ENCODE measurements at places on chromosomes 12 and 14. TPM values are rescaled to one million over a fixed set of nuclear protein-coding genes. Genes with fewer than 3 reads are reported as not detected.

Gene KRT6C
- not detected for total RNA-seq

- H3K36me3 ChIP-seq: no peaks in the 10 kb centered on the region
- H3K4me1 ChIP-seq: no peaks in the 10 kb centered on the region
- H3K4me3 ChIP-seq: no peak overlapping the region
- DNase-seq: peak; percentile 33
- peaks cover 5% of the 10 kb centered on the region for H3K27me3 ChIP-seq
- no peak overlapping the region for H3K27ac ChIP-seq
These were observed 18.8 kb upstream of the BEGAIN start for GRCh38 chr14:100605706-100606686.

Gene GLI1
- 5.8 TPM for total RNA-seq

Gene SLC24A4
- total RNA-seq: not detected

- DNase-seq: no peak
- H3K4me3 ChIP-seq: no peak overlapping the region
- H3K36me3 ChIP-seq: no peaks in the 10 kb centered on the region
- no peaks in the 10 kb centered on the region for H3K27me3 ChIP-seq
- H3K27ac ChIP-seq: no peak overlapping the region
- H3K4me1 ChIP-seq: no peaks in the 10 kb centered on the region
These were observed 22.9 kb upstream of the NR1H4 start for GRCh38 chr12:100450735-100451134.

Gene PLA2G1B
- total RNA-seq: not detected

Gene FOXG1
- total RNA-seq: 0.18 TPM

DNA sequence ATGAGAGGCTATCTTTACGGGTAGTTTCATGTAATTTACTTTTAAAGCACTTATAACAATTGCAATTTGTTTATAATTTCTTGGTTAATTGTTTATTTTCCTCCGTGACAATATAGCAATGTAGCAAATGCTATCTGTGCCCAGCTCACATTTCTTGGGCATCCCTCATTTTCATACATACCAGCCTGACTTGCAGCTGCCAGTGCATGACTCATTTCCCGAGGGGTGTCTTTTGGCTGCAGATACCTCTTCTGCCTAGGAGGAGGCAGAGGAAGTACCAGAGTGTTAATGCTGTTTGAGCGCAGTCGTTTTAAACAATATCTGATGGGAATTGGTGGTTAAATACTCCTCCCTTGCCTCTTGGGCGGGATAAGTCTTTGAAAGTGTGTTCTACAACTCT, 104.2 kb upstream of the ABCD2 start:
- H3K4me3 ChIP-seq: no peak overlapping the region
- no peaks in the 10 kb centered on the region for H3K36me3 ChIP-seq

DNA sequence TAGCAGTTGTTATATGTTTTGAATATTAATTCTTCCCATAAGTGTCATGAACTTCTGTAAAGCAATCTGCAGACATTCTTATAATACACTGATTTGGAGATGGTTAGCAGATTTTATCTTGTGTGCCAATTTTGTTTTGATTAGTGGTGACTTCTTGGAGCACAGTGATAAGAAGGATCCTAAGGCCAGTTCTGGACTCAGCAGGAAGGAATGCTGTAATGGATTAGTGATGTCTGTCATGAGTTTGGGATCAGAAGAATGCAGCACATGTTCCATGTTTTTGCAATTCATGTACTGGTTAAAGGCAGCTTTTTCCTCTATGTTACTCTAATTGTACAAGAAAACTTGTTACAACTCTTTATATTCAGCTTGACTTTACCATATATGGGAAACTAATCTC, 91.5 kb downstream of the UNC79 start:
- no peaks in the 10 kb centered on the region for H3K27me3 ChIP-seq
- DNase-seq: peak; percentile 35
- no peak overlapping the region for H3K4me3 ChIP-seq
- H3K36me3 ChIP-seq: no peaks in the 10 kb centered on the region
- H3K27ac ChIP-seq: no peak overlapping the region

DNA sequence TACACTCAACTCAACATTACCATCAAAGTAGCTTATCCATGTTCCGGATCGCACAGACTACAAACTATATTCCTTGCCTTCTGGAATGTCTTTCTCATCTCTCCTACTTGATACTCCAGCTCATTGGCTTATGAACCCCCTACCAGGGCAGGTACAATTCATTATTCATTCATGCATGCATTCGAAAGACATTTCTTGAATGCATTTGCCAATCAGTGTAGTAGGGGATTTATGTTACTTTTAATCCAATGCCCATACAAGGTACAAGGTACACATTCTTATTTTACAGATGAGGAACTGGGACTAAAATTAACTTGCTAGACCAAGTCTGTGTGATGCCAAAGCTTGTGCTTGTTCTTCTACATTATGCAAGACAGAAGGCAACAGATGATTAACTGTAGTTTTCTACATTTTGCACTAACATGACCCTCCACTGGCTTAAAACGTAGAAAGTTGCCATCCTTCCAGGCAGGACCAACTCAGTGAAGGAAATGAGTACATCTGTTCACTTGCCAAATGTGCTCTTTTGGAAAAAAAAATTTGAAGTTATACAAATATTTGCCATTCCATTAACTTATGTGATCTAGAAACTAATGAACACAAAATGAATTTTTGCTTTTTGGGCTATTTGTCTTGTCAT, 53.8 kb upstream of the KCNJ8 start:
- no peaks in the 10 kb centered on the region for H3K27me3 ChIP-seq
- no peak overlapping the region for H3K4me3 ChIP-seq
- H3K36me3 ChIP-seq: no peaks in the 10 kb centered on the region
- DNase-seq: no peak
- H3K4me1 ChIP-seq: no peaks in the 10 kb centered on the region

DNA sequence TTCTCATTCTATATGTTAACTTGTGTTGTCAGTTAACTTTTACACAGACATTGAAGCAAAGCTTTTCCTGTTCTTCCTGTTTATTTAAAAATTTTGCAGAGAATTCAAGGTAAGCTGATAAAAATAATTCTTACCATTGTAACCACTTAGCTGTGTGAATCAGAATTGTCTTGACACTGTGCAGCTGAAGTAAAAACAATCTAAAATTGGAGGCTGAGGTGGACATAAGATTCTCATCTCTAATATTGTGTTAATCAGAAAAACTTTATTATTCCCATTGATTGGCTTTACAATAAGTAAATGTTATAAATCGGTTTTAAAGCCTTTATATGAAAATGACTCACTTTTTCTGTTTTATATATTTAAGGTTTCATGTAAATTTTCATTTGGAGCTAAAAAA, 240.3 kb upstream of the PLEKHG7 start:
- no peaks in the 10 kb centered on the region for H3K27me3 ChIP-seq
- DNase-seq: no peak
- H3K4me3 ChIP-seq: no peak overlapping the region
- no peak overlapping the region for H3K27ac ChIP-seq

Gene SLC7A8
- 4.0 TPM for total RNA-seq

Measured in astrocyte (in vitro differentiated cells and primary cell).